ENCODE measurements at places on chromosomes 7 and 10. TPM values are rescaled to one million over a fixed set of nuclear protein-coding genes. Genes with fewer than 3 reads are reported as not detected.

Gene POM121L12
- not detected for total RNA-seq

DNA sequence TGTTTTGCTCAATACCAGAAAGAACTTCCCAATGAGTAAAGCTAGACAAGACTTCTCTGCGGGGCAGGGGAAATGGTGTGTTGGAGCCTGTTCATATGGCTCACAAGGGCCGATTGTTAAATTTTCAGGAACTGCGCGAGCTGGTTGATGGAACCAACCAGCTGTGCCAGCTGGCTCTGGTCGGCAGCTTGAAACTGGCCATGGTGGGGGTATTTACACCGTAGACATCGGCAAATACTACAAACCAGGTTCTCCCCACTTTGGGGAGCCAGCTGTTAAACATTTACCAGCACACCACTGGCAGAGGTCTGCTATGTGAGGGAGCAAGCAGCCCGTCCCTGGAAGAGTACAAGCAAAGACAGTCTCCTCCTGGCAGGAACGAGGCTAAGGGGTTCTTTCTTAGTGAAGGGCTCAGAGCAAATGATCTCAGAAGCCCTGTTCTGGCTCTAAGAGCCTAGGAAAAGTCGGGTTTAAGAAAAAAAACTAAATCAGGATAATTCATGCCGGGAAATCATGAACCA is 8.8 kb upstream of the ZMIZ1 start:
- peak; percentile 1 for DNase-seq
- H3K4me1 ChIP-seq, result no peaks in the 10 kb centered on the region
- no peak overlapping the region for H3K4me3 ChIP-seq
- H3K27ac ChIP-seq, result no peak overlapping the region
- no peaks in the 10 kb centered on the region for H3K36me3 ChIP-seq

DNA sequence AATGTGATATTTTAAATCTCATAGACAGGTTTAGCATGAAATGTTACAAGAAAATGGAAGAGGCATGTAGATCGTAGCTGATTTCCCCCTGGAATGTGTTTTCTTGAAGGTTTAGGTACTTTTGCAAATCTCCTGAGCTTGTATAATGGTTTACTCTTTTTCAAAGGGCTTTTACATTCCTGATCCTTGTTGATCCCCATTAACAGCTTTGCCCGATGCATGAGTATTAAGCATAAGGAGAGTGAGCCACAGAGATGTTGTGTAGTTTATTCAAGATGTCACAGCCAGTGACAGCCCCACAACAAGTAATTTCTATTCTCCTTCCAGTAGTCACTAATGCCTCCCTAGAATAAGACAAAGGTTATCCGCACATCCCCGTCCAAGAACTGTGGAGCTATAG is 103.7 kb downstream of the SKIDA1 start:
- no peak overlapping the region for H3K4me3 ChIP-seq
- no peaks in the 10 kb centered on the region for H3K27me3 ChIP-seq
- DNase-seq, result no peak
- no peak overlapping the region for H3K27ac ChIP-seq
- H3K4me1 ChIP-seq, result no peaks in the 10 kb centered on the region

DNA sequence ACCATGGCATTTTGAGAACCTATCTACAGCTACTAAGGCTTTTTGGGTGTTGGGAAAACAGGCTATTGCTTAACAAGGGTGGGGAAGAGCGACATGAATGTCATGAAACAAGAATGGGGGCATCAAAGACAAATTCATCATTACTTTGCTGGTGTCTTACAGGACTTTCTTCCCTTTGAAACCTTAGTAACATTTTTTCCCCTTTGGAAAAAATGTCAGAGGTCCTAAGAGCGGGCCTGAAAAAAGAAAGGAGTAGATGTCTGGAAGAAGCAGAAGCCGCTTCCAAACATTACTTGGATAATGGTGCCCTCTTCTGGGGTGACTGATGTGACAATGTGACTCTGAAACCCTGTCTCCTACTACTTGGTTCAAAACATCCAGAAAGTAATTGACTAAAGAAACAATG is 3.8 kb upstream of the DDX50 start:
- H3K36me3 ChIP-seq, result no peaks in the 10 kb centered on the region
- no peak overlapping the region for H3K27ac ChIP-seq
- no peak overlapping the region for H3K4me3 ChIP-seq
- DNase-seq, result no peak

DNA sequence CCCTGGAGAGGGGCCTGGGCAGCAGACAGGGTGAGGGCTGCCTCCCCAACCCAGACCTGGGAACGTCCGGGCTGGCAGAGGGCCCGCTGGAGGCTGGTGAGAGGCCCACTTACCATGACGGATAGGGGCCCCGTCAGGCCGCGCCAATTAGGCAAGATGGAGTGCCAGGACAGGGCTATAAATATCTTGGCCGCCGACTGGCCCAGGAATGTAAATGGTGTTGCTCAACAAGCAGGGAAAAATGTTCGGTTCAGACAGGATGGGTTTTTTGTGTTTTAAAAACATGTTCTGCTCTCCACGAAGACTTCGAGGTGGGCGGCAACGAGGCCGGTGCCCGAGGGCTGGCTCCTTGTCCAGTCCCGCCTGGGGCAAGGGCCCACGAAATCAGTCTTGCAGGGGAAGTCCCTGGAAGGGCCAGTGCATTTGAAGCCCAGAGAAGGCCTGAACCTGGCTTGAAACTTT is 35.8 kb upstream of the ELN start:
- H3K4me1 ChIP-seq, result peaks cover 6% of the 10 kb centered on the region
- peak; percentile 50 for DNase-seq
- H3K36me3 ChIP-seq, result no peaks in the 10 kb centered on the region

All from ovary (tissue), 10 donors.